ENCODE measurements at places on chromosomes 12 and 14.

- DNase-seq = no peak
Measured at GRCh38 chr12:2276288-2277033, 223.7 kb downstream of the CACNA1C start.

GRCh38 chr12:122137681-122138080 lies 36.3 kb downstream of the IL31 start:
- no peak for DNase-seq

DNA sequence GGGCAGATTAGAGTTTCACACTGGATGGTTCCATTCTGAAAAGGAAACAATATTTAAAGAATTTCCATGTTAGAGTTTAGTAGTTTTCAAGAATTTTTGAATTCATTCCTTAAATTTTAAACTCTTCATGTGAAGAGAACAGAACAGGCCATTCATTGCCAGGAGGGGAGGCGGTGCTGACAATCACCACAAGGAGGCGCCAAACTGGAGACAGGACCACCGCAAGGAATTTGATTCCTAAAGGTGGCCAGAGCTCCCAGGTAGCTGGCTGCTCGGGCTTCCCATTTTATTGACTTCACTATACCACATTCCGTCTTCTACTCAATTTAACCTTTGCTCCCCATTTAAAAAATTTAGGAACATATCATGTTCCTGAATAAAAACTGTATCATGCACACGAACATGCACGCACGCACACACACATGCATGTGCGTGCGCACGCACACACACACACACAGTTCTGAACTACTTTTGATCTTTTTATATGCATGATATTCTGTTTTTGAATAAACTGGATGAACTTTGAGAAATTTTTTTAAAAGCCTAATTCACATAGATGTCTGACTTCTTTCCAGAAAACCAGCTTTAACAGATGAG lies 101.2 kb downstream of the NELL2 start:
- no peak for DNase-seq

GRCh38 chr12:6187948-6188793 lies 12.0 kb upstream of the CD9 start:
- DNase-seq = no peak

DNA sequence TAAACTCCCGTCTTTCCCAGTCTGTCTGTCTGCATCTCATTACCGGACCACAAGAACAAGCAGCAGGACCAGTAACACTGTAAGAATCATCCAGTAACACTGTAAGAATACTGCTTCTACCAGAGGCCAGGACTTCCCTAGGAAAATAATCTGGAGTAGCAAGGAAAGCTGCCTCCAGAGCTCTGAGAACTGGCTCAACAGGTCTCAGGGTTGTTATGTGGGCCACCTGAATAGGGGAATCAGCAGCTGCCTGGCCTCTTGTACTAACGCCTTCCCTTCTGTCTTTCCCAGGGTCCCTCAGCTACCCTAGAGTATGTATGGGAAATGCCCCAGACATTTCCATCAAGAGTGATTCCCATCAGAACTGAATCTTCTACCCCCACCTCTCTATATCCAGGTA lies 954 bp upstream of the SLC39A2 start:
- no peak for DNase-seq

GRCh38 chr14:104700747-104701217 lies 11.4 kb downstream of the INF2 start:
- no peak for DNase-seq

DNA sequence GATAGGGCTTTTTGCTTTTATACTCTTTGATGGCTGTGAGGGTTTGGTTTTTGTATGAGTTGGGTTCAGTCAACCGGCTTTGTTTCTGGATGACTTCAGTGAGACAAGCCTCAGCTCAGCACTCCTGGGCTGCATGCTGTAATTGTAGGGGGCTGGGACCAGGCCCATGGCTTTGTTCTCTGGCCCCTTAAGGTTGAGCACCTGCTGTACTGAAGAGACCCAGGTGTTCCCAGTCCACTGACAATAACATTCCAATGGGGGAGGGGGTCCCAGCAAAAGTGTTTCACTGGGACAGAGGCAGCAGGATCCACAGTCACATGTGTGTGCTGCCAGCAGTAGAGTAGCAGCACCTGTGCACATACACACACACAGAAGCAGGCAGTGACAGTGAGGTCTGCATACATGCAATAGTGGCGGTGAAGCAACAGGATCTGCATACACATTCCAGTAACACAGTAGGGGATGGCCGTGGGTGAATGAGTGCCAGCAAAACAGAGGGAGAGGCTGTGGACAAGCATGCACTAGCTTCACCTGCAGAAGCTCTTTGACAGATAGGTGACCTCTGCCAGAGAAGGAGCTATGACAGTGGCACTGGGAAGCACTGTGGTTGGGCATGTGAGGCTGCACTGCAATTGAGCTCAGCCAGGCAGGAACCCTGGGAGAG lies 240.4 kb downstream of the ASCL1 start:
- DNase-seq = no peak

DNA sequence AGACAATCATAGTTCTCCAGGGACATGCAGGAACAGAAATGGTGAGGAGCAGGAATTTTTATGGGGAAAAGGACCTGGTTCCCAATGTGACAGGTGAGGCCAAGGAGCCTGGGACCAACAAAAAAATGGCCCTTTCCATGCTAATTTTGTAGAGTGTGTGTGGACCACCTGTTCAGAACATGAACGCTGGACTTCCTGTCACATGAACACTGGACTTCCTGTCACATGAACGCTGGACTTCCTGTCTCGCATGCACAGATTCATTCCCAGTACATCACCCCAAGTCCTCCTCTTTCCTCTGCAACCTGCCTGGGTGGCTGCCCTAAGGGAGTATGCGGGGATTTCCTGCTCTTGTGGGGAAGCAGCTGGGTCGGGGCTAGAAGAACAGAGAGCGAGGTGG lies 10.1 kb downstream of the FGF6 start:
- DNase-seq = no peak

DNA sequence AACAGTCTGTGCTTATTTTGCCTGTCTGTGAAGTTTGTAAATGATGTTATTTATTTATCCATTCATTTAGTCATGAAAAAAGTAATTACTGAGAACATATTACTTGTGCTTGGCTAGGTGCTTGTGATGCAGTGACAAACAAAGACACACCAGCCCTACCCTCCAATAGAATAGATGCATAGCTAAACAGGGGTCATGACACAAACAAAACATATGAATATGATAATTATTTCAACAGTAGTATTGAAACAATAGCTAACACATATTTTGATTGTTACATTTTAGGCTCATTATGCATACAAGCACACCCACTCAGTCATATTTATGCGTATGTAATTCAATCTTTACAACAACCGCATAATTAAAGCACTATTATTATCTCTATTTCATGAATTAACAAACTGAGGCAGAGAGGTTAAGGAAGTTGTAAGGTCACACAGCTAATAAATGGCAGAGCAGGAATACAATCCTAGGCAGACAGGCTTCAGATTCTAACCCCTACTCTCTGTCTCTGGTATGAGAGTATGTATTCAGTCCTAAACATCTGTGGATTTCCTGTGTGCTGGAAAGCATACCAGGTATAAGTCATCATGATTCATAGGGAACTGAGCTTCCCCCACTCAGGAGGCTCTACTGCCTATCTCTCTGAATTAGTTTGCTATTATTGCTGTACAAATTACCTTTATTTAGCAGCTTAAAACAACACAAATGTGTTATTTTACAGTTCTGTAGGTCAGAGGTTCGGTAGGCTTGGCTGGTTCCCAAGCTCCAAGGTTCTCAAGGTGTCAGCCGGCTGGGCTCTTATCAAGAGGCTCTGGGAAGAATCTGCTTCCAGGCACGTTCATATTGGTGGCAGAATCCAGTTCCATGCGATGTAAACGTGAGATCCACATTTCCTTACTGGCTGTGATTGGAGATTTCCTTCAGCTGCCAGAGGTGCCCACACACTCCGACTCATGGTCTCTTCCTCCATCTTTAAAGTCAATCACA lies 509.4 kb downstream of the GALC start:
- DNase-seq = no peak

- no peak for DNase-seq
Measured at GRCh38 chr12:120264904-120265472, 542 bp downstream of the PXN start.

DNA sequence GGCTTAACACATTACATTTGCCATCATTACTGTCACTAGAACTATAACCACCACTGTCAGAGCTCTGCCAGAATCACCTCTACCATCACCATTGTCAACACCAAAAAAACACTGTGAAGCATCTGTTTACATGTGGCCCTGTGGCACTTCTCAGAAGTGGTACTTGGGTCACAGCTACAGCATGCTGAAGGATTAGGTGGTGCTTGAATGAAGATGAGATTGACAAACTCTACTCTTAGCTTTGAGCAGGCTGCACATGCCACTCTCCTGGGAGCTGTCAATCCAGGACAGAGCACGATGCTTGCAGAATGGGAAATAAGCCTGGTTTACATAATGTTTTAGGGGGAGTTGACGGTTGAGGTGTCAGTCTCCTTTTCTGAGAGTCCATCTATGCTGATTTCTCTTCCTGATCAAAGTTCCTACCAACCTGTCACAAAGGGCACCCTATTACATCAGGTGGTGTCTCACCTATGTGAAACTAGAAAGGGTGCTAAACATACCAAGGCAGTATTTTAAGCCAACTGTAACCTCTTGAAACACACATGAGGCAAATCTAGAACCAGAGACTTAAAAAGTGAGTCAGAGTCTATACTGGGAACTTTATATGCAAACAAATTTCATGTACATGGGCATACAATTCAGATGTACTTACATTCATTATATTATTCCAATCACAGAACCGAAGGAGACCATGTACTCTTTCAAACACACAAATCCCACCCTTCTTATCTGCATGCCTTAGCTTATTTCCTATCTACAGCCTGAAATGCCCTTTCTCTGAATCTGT lies 258.7 kb downstream of the EMP1 start:
- no peak for DNase-seq

GRCh38 chr12:103455020-103455763 lies 40.6 kb downstream of the C12orf42 start:
- DNase-seq = no peak

DNA sequence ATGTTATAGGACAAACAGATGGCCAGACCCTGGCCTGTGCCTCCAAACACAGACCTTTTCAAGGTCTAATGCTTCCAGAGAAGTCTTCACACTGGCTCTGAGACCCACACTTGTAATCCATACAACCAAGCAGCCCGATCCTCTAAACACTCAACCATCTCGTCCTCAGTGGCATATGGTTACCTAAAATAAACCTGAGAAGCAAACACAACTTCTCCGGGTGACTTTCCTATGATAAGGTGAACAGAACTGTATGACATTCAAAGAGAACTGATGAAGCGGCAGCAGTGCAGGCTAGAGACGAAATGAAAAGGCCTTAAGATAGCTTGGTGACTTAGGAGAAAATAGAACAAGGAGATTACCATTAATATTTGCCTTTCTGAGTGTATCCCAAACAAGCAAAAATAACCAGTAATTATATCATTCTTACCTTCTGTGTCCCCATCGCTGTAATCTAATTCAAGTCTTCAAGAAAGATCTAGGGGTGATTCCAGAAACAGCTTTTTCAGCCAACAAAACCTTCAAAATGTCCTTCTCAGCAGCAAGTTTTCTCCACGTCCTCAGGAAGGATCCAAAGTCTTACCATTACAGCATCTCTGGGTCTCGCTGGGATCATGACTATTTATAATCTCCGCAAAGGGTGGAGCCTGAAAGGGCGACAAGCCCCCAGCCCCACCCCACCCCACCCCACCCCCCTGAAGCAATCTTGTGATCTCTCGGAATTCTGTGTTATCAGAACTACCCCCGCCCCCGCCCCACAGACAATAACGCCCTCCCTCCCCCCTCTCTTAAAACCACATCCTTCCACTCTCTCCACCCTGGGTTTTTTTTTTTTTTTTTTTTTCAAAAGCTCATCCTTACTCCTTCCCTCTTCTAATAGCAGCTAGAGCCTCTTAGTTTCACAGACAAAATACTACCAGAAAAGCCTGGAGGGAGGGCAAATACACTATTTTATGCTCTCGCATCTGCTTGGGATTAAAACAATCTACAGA lies at the start of gene SLC2A3:
Gene SLC2A3 (minus strand): TSS at position 598 of the 992 bp plus-strand sequence. CDS start 153 bp downstream, at position 445.
- DNase-seq = peak; percentile 83

- DNase-seq = no peak
Measured at GRCh38 chr14:50312734-50313054, 570 bp downstream of the DMAC2L start.

DNA sequence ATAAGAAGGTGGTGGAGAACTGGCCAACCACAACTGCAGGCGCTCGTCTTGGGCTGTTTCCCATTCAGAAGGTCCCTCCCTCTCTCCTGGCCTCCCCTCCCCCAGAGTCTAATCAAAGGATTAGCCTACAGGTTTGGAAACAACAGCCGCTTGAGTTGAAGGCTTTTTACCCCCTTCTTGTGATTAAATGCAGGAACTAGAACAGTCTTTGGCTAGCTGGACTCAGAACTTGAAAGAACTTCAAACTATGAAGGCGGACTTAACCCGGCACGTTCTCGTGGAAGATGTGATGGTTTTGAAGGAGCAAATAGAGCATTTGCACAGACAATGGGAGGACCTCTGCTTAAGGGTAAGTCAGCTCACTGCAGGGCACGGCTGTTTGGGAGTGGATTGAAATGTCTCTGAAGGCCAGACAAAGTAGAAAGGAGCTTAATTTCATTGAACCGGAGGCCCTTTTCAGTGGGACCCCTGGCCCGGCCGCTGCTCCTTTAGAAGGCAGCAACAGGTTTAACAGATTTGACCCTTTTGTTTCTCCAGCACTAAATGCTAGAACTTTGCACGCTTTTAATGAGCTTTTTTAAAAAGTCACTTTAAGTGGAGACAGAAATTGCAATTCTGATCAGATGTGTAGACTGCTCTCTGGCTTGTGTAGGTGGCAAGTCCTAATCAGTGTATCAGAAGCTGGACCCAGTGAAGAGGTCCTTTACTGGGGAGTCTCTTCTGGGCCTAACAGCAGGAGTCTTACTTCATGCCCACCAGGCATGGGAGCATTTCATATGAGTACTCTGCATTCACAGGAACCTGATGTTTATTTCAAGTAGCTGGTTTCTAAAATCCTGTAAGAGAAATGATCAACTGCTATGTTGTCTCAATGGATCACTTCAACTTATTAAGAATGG lies 107.7 kb downstream of the ESR2 start:
- DNase-seq = no peak

- no peak for DNase-seq
Measured at GRCh38 chr12:66359300-66359699, 57.0 kb downstream of the HELB start.

DNA sequence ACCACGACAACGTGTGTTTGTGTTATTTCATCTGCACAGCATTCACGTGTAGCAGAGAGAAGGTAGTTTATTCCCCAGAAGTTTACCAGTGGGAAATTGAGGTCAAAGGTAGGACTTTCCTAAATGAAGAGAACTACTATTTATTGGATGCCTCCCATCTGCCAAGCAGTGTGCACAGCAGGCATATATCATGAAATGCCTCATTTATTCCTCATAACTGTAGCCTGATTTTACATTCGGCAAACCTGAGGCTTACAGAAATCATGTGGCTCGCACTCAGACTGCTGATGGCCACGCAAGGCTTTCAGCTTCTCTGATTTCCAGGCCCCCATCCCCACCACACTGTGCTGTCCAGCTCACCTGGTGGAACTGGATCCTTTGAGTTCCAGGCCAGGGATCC lies 33.5 kb downstream of the NTF3 start:
- DNase-seq = no peak
